ENCODE measurements at places on chromosomes 13 and 19.

- no peak for DNase-seq
These were observed 60.1 kb downstream of the KLF2 start for GRCh38 chr19:16384688-16385087.

GRCh38 chr13:25679159-25679558 is 307.4 kb downstream of the ATP8A2 start:
- no peak for DNase-seq

GRCh38 chr19:31943191-31943661 is 402.2 kb upstream of the ZNF507 start:
- no peak for DNase-seq

DNA sequence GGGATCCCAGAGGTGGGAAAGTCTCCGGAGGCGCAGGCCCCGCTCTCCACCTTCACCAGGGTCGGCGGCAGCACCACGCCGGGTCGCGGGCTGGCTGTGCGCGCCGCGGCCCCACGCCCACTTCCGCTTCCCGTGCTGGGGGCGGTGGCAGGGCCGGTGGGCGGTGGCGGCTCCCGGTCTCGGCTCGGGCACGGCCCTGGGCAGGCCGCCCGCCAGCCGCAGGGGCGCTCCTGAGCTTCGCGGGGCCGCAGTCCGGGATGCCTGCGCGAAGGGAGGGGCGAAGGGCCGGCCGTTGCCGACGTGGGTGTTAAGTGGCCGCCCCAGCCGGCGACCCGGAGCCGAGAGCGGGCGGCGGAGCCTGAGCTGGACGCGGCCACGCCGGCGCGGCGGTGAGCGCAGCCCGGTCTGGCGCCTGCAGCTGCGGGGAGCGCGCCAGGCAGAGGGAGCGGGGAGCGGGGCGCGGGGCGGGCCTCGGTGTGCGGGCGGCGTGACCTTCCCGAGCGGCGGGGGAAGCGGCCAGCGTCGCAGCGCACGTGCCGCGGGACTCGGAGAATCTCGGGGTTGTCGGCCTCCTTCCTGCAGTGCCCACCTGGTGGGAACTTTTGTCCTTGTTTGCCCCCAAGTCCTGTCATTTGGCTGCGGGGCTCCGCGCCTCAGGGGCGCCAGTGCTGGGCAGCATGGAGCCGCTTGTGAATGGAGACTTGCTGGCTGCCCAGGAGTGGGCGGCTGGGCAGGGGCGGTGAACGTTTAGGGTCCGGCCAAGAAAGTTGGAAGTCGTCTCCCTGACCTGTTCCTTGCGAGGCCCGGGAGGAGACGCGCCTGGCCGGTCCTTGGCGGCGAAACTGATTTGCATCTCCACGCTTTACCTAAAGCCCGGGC is at the start of gene SLC25A15:
Gene SLC25A15 (plus strand): TSS at position 337 of the 879 bp plus-strand sequence. CDS start 3,616 bp downstream, outside the sequence.
- DNase-seq: no peak

DNA sequence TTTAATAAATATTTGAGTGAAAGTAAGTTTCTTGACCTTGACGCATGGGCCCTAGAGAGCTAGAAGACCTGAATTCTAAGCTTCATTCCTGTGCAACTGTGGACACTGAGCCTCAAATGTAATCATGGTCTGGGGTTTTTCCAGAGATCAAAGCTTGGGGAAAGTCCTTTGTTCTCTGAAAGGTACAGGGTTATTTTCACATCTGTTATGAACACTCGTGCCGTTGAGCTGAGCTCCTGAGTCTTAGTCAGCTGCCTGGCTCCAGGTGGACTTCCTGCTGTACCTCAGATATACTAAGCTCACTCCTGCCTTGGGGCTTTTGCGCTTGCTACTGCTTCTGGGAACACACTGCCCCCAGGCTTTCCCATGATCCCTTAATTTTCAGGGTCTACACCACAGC is 7.5 kb upstream of the ZBTB32 start:
- DNase-seq: no peak

- no peak for DNase-seq
These were observed 764 bp downstream of the UPF1 start for GRCh38 chr19:18832306-18833140.

GRCh38 chr19:10637894-10638293 is 12.5 kb downstream of the SLC44A2 start:
- no peak for DNase-seq

DNA sequence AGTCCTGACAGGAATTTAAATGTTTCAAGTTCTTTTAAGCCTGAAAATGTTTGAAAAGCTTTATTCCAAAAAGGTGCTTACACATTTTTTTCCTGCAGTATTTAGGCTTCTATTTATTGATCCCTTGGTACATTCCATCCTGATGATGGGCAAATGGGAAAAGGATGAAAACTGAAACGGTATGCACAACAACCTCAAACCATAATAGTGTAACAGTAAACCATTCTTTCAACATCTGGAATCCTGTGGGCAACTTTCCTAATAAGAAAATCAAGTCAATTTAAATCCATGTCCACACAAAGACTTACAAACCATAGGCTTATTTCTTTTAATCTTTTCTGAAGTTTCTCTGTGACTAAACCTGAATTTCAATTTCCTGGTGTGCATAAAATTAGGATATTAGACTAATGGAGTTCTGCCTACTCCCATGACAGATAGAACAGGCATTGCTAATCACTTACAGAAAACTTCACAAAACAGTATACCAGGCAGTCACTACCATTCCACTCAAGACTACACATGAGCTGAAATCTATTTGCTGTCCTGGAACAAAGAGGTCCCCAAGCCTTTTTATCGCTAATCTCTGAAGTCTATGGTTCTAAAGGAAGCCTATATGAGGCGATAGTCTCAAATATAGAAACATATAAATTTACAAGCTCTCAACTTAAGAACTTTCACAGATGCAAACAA is 103.3 kb downstream of the DLEU7 start:
- DNase-seq: no peak

DNA sequence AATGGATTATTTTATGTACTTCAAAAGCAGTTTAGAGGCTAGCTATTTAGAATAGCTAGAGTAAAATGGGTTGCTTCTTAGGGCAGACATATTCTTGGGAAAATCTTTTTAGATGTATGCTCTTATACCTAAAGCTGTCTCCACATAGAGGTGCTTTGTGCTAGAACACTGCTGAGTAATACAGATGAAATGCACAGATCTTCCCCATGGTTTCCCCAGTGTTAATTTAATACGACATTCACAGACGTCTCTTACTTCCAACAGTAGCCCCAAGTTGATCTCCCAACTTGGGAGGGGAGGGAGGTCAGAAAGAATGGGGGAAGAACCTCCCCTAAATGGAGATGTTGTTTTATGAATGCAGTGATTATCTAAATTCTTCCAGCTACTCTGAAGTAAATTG is 16.9 kb downstream of the NALCN start:
- DNase-seq: no peak

GRCh38 chr19:28292822-28293500 is 920.0 kb downstream of the UQCRFS1 start:
- no peak for DNase-seq

DNA sequence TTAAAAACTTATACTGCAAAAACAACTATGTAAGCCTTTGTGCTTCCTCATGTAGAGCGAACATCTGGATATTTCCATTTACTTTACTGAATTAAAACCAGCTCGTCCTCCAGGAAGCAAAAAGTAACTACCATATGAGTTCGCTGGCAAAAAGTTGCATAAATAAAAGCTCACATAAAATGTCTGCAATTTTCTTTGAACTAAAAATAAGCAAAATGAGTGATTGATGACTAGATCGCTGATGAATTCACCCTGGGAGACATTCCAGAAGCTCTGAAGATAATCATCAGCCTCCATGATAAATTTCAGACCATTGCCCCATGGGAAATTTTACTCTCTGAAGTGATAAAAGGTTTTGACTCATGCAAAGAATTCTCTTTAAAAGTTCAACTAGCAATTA is 67.3 kb upstream of the SACS start:
- no peak for DNase-seq

DNA sequence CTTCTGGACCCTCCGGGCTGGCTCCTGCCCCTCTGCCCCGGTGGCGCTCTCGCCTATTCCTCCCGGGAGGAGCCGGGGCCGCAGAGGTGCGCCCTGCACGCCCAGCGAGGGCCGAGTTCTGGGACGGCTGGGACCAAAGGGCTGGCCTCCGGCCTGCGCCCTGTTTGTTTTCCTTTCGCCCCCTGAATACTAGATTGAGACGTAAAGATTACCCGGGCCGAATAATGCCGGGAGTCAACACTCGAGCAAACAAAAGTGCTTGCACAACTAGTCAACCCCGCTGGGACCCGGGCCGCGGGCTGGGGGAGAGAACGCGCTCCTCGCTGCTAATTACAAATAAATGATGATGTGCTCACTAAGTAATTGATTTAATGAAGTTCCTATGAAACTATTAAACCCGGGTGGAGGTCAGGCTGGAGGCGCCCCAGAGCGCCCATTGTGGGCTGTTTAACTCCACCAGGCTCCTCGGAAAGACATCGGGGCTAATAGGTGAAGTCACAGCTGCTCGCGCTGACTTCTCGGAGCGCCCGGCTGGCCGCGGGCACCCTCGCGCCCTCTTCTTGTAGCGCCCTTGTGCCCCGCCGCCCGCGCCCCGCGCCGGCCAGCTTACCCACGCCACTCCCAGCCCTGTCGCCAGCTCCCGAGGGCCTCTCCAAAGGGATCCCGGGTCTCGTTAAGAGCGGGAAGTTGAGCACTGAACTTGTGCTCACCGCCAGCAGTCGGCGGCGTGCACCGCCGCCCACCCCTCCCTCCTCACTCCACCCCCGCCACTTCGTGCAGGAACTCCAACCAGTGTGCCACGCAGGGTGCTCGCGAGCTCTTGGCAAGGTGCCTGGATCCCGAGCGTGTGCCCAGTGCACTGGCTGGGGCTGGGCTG is 14.9 kb downstream of the ZIC5 start:
- DNase-seq: no peak

GRCh38 chr19:39824143-39825092 is 9.5 kb downstream of the DYRK1B start:
- peak; percentile 87 for DNase-seq

- DNase-seq: no peak
These were observed 214.0 kb downstream of the ENOX1 start for GRCh38 chr13:43572656-43573360.

GRCh38 chr13:106132216-106132615 is 403.2 kb downstream of the EFNB2 start:
- DNase-seq: no peak

DNA sequence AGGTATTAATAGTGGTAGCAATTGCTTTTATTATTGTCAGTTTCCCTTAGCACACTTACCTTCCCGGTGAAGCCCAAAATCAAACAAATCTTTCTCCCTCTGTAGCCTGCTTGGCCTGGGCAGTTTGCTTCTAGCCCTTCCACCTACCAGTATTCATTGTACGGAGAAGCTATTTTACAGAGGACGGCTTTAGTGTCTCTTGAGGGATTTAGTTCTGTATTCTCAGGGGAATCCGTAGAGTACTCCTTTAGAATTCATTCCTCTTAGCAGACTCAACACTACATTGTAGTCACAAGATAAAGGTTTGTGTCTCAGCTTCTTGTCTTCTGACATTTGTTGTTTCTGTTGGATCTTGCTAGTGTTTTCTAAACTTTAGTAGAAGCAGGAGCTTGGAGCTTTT is 24.1 kb upstream of the WTIP start:
- DNase-seq: no peak

DNA sequence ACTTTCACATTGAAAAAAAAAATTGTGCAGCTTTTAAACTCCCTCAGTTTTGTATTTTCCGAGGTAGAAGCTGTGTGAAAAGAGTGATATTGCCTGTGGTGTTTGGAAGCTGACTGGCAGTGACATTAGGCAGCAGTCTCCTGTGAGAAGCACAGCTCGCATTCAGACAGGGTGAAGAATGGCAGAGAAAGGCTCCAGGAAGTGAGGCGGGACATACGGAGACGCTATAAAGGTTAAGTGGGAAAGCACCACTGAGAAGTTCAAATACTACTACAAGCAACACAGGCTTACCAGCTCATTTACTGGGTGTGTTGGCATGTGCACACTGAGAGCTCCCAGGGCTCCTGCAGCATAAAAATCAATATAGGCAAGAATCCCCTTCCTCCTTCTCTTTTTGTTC is 88.4 kb downstream of the RXFP2 start:
- no peak for DNase-seq

- DNase-seq: no peak
These were observed 71.3 kb downstream of the RAB20 start for GRCh38 chr13:110490009-110490770.

DNA sequence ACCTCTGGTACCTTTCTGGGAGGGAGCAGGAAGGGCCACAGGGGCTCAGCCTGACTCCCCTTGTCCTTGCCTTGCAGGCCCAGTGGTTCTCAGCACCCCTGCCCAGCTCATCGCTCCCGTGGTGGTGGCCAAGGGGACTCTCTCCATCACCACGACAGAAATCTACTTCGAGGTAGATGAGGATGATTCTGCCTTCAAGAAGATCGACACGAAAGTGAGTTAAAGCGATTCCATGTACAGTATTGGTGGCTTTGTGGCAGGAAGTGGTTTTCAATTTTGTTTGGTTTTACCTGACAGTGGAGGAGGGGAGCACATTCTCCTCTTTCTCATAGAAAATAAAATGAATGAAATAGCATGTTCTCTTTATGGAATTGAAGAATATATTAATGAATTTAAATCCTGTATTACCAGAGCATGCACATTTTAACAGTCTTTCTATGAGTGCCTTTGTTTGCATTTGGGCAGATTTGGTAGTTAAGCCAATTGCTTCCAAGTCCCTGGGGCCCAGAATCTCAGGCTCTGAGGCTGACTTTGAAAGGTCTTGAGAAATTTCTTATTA is 4.1 kb downstream of the MAB21L1 start:
- no peak for DNase-seq

- no peak for DNase-seq
These were observed 197.7 kb downstream of the ZNF737 start for GRCh38 chr19:20367811-20368294.

- no peak for DNase-seq
These were observed 30.9 kb downstream of the RASA3 start for GRCh38 chr13:114101358-114102130.

DNA sequence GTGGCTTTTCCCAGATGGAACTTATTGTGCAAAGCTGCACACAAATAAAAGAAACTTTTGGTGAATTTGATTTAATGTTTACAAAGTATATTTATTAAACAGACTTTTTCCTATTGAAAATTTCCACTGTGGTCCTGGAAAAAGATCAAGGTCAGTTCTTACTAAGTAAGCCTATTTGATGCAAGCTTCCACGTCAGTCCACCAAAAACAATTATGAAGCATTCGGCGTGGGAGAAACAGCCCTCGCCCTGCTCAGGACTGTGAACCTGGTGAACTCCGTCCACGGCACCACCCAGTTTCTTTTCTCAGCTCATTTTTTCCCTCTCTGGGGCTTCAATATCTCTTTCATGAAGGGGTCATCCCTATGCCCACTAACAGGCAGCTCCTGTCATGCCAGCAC is 149.8 kb downstream of the EFNB2 start:
- no peak for DNase-seq

DNA sequence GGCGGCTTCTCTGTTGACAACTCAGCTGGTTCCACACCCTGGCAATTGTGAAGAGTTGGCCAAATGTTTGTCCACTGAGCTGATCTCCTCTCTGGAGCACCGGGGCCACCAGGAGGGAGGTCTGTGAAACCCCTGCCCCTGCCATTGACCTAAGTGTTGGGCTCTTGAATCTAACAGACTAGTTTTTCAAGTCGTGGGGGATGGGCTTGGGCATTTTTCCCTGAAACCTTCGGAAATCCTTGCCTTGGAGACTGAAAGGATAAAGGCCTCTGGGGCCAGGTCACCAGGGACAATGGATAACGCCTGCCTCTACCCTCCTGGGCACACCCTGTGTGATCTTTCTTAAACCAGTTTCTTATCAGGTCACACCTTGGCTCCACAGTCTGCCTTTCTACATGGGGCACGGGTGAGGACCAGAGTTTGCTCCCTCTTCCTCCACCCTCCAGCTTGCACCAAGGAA is 881 bp downstream of the GEMIN7 start:
- DNase-seq: no peak
